ENCODE measurements at places on chromosomes 6 and 20.
A peak's percentile ranks its signal among the peaks of the same experiment; 100 is the strongest.

GRCh38 chr20:12748359-12748994, 260.3 kb upstream of the SPTLC3 start:
- no peak for DNase-seq

- no peak for DNase-seq
Measured at GRCh38 chr6:116190550-116190949, 63.3 kb downstream of the TSPYL4 start.

GRCh38 chr6:56551409-56552120, 91.1 kb downstream of the DST start:
- no peak for DNase-seq

- no peak for DNase-seq
Measured at GRCh38 chr6:6694825-6695624, 106.5 kb downstream of the LY86 start.

DNA sequence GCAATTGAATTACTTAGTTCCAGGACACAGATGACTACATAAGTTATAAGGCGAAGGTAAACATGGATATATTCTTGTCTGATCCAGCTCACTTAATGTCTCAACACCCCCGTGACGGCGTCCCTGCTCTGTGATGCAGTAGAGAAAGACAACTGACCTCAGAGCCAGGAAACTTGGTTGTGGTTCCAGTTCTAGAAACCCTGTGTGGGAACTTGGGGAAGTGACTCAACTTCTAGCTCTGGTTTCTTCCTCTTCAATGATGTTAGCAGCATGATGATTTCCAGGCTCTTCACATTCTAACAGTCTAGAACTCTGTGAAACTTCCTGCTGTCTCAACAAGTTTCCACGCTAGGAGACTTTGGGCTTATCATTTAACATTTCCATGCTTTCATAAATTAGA, 18.4 kb downstream of the LAMA4 start:
- peak; percentile 6 for DNase-seq

DNA sequence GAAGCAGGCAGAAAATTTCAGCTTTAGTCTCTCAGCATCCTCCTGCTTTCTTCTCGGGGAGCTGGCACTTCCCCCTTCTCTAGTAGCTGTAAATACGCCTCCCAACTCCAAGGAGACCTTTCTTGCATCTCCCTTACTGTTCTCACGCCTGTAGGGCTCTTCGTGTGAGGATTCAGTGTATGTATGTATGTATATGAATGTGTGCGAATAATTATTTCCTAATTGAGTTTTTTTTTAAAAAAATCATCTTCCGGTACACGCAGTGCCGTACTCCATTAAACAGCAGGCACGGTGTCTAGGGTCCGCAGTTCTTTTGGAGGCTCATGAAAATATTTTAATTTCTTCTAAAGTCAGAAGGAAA, 85.4 kb downstream of the HFE start:
- DNase-seq: no peak

GRCh38 chr20:58457083-58457695, 58.0 kb downstream of the APCDD1L start:
- DNase-seq: no peak

DNA sequence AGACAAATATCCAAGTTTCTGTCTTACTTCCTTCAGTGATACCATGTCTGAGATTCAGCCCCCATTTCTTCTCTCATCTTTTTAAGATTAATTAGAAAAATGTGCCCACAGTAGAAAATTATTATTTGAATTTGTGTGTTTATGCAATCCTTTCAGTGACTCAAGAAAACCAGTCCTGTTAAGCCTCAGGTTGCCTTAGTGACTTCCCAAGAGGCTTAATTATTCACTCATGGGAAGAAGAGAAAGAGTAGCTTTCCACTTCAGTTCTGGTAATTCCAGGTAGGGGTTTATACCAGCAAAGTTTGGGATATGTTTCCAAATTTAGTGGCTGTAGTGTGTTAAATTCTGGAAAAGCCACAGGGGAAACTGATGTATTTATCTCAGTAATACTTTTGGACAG, 149.1 kb downstream of the RIMS1 start:
- DNase-seq: no peak

GRCh38 chr6:74598462-74599393, 607.1 kb downstream of the COL12A1 start:
- no peak for DNase-seq

- no peak for DNase-seq
Measured at GRCh38 chr20:61772828-61773631, 292.7 kb downstream of the TAF4 start.

DNA sequence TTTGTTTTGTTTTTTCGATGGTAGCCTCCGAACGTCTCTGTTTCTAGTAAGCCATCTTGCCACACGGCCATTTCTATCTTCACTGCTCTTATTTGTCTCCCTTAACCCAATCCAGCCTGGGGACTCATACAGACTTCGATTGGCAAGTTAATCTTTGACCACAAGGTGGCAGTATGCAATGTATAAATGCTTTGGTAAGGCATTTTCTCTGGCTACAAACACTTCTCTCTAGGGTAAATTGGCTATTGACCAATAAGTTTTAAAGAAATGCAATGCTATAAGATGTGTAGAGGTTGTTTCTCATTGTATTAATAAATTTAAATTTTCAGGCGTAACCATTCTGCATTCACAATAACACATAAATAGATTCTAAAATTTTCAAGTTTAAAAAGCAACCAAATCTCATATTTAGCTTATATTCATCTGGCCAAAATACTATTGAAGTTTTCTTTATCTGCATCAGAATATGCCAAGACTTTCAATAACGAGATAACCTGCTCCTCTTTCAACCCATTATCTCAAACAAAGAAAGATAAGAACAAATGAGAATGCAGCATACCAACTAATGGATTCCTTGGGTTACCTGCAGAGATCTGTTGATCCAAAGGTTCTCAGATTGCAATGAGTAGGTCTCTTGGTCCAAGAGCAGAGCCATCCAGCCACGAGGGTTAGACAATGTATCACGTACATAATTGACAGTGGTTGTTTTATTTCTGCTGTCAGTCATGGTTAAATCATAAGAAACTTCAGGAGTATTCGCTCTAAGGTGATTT, 231.9 kb downstream of the PKHD1 start:
- no peak for DNase-seq

- no peak for DNase-seq
Measured at GRCh38 chr6:72975352-72975752, 249.9 kb downstream of the KHDC1L start.

GRCh38 chr6:125797120-125797885, 6.5 kb downstream of the NCOA7 start:
- DNase-seq: no peak

DNA sequence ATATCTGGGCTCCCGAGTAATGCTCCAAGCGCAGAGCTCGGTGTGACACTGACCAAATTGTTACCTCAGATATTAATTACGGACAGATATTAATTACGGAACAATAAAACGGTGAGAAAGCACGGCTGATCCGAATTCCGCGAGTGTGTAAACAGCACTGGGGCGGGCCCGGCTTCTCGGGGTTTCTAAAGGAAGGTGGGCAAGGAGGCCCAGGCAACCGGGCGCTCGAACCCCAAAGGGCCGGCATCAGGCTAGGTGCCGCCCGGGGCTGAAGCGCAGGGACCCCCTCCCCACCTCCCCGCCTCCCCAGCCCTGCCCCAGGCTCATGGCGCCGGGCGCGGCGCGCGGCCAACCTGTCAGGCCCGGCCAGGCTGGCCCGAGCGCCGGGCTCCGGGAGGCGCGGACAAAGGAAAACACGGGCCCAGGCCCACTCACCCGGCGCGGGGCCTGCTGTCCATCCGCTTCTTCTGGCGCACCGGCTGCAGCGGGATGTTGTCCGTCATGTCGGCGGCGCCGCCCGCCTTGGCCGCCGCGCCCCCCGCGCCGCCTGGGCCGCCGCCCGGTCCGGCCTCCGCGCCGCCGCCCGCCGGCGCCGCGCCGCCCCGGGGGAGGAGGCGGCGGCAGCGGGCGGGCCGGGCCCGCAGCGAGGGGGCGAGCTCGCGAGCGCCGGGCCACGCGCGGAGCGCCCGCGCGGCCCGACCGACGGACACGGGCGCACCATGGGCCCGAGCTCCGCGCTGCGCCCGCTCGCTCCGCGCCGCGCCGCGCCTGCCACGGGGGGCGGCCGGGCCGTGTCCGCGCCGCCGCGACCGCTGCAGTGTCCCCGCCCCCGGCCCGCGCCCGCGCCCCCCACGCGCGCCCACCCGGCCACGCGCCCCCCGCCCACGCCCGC, at the start of gene ATP9A:
ATP9A (minus strand) TSS at position 524 of the 892 bp plus-strand sequence; CDS start at position 503, 21 bp downstream.
- DNase-seq: no peak

DNA sequence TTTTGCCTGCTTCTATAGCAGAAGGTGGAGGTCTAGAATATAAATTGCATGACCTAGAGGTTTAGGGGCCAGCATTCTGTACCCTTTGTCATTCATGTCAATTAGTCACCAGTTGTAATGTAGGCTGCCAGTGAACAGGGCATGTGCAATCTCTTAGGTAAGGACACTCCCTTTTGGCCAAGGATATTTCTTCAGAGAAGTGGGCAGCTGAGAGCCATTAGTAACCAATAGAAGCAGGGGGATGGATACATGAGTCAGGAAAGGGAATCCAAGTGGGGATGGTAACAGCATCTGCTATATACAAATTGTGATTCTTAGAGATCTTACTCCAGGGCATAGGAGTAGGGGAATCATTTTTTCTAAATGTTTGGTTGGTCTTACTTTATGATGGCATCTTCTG, 494.2 kb upstream of the JAG1 start:
- no peak for DNase-seq

- no peak for DNase-seq
Measured at GRCh38 chr20:32731882-32732266, 11.4 kb downstream of the COMMD7 start.

GRCh38 chr6:140058863-140059262, 684.4 kb upstream of the CITED2 start:
- no peak for DNase-seq

DNA sequence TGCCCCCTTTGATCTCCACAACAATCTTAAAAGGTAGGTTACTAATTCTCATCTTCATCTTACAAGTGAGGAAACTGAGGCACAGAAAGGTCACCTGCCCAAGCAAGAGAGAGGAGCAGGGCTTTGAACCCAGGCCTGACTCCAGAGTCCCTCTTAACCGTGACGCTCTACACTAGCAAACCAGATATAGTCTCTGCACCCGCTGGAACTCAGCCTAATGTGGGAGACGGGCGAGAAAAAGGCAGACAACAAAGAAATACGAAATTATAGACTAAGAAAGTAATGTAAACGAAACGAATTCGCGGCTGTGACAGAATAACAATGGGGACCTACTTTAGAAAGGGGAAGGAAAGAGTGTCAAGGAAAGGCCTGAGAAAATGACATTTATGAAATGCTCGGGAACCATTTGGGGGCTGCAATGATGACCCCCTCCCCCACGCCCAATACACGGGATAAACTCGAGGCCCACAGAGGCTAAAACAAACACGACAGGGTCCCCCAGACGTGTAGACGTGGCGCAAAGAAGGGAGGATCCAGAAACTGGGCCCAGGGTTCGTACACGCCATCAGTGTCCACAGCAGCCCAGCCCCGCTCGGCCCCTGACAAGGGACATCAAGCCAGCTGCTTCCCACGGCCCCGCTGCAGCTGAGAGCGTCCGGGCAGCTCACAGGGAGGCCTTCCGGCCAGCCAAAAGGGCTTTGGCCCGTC, 637 bp downstream of the TRPC4AP start:
- no peak for DNase-seq

DNA sequence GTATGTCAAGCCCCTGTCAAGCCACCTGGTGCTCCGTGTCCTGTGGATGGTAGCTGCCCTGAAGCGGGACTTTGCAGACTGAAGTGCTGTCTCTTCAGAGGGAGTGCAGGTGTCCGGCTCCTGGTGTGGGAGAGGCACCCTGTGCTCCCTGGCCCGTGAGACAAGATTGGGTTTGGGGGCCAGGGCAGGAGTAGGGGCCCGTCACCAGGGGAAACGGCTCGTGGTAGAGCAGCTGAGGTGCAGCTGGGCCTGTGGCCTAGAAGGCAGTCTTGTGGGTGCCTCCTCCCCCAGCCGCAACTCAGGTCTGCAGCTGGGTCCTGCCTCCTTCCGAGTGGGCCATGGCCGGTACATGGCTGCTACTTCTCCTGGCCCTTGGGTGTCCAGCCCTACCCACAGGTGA, at the start of gene PTCRA:
PTCRA (plus strand) TSS at position 322 of the 400 bp plus-strand sequence; CDS start at position 339, 17 bp downstream.
- no peak for DNase-seq

GRCh38 chr20:52150440-52151258, 40.9 kb downstream of the ZFP64 start:
- DNase-seq: no peak

GRCh38 chr6:157908369-157909281, 73.0 kb upstream of the SYNJ2 start:
- DNase-seq: no peak

DNA sequence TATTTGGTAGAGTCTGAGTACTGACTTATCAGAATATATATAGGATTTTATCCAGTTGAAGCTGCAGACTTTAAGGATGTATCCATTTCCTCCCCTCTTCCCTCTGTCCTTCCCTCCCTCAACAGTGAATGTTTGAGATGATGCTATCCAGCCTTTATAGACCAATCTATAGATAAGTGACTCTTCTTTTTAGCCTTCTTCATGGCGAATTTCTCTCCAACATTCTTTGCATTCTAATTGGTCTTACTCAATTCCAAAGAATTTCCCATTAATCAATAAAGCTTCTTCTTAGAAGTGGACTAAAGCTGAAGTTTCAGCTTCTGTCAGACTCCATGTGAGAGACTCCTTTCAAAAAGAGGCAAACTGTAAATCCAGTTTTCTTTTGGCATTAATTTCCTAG, 99.3 kb downstream of the AIG1 start:
- DNase-seq: no peak

DNA sequence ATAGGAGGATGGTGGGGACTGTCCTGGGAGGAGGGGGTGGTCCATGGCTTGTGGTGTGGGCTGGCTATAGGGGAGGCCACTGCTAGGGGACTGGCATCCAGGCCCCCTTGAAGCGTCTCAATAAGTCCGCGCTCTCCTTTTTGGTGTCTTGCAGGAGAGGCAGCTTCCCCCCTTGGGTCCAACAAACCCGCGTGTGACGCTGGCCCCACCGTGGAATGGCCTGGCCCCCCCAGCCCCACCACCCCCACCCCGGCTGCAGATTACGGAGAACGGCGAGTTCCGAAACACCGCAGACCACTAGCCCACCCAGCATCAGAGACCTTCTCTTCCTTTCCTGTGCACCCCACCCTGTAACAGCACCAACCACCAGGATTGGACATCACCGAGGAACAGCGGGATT, 2.8 kb upstream of the ZBTB9 start:
- no peak for DNase-seq

DNA sequence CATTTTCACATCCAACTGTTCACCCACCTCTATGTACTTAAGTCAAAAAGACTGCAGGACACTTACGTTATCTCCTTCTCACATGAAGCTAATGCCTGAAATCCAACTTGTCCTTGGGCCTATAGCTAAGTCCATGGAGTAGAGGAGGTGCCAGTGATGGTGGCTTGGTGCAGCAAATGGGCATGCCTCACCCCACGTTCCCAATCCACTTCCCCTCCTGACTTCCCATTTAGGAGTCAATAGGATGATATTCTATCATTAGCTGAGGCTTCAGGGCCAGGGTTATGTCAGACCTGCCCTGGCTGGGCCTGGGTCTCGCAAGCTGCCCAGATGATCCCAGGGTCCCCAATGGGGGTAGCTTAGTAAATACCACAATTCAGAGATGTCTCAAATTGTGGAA, 410.4 kb downstream of the MAFB start:
- DNase-seq: no peak

GRCh38 chr6:7172649-7173048, 64.9 kb downstream of the RREB1 start:
- DNase-seq: no peak

Data from stimulated activated CD4-positive, alpha-beta T cell treated with anti-CD3 and anti-CD28 coated beads, Interleukin-1b, Interleukin-23, amount 100 ng/mL, for 4 hours (primary cell).